Germinal center (tissue), 1 donor: ENCODE measurements at places on chromosomes 4 and X.

DNA sequence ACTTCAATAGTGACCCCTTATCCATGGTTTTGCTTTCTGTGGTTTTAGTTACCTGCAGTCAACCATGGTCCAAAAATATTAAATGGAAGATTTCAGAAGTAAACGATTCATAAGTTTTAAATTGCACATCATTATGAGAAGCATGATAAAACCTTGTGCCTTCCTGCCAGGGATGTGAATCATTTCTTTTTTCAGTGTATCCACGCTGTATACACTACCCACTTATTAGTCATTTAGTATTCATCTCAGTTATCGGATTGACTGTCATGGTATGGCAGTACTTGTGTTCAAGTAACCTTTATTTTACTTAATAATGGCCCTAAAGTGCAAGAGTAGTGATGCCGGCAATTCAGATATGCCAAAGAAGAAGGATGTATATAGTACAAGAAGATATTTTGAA lies 37.7 kb upstream of the TASL start:
- no peak for DNase-seq

GRCh38 chr4:167234316-167234881 lies at the start of gene SPOCK3:
SPOCK3 (minus strand) TSS chr4:167234494.
- peak; percentile 3 for DNase-seq

- DNase-seq: no peak
These were observed 1051.7 kb downstream of the C4orf33 start for GRCh38 chr4:130147641-130148040.

DNA sequence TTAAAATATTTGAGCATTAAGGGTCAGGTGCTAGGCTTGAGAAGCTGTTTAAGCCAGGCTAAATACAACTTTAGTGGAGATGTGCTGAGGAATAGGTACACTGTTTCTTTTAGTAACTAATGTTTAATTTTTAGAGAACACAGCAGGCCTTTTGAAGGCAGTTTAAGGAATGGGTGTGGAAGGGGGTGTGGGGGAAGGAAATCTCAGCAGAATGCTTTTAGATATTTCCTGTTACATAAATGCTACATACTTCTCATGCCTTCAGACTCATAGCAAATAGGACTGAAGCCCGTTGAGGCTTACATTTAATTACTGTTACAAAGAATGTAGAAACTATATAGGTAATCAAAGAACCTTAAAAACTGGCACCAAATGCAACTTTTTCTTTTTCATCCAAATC lies 66.3 kb downstream of the WWC2 start:
- no peak for DNase-seq

DNA sequence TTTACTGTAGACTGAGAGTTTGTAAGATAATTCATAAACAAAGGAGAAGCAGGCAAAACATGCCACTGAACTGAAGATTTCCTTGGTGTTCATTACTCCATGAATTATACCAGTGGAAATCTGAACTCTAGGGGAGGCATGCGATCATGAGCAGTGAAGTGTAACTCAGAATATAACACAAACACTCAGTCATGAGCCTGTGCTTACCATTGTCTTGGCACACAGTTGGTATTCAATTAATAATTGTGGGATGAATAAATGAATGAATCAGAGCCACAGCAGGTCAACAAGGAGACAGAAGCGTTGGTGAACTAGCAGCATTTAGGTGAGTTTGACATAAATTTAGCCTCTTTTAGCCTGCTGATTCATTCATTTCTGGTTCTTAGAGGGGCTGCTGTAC lies 263.5 kb upstream of the DKK2 start:
- no peak for DNase-seq

GRCh38 chr4:51918251-51918650 lies 75.3 kb downstream of the DCUN1D4 start:
- no peak for DNase-seq

DNA sequence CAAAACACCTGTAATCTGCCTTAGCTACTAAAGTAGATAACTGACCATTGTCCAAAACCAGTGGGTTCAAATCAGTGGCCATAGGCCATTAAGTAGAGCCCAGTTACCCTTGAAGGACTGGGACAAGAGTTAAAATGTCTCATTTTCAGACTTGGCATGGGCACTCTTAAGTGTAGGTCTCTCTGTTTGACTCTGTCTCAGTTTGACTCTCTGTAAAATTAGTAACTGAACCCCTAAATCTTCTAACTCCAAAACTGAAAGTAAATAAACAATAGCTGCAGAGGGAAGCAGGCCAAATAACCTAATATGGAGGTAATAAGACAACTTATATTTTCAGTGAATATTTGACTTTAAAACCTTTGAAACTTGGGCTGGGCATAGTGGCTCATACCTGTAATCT lies 89.1 kb downstream of the SLC16A2 start:
- no peak for DNase-seq

GRCh38 chr4:158962393-158962792 lies 140.5 kb upstream of the RAPGEF2 start:
- no peak for DNase-seq

GRCh38 chr4:126479709-126480108 lies 1153.0 kb upstream of the INTU start:
- no peak for DNase-seq

GRCh38 chr4:139815778-139816601 lies 150.4 kb downstream of the MGST2 start:
- DNase-seq: no peak

DNA sequence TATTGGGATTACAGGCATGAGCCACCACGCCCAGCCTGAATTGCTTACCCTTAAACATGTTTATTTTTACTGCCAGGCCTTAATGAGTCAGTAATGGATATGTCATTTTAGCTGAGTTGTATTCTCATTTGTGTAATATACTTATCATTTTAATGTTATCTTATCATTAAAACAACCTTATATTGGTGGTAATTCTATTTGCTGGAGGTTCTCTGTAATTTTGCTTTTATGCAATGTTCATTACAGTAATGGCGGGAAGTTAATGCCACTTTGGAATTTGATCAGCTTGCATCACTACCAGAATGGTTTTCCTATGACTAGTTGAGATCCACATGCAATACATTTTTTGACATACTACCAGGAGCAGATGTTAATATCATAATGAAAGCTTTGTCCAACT lies 6.3 kb upstream of the PGAM4 start:
- DNase-seq: no peak

DNA sequence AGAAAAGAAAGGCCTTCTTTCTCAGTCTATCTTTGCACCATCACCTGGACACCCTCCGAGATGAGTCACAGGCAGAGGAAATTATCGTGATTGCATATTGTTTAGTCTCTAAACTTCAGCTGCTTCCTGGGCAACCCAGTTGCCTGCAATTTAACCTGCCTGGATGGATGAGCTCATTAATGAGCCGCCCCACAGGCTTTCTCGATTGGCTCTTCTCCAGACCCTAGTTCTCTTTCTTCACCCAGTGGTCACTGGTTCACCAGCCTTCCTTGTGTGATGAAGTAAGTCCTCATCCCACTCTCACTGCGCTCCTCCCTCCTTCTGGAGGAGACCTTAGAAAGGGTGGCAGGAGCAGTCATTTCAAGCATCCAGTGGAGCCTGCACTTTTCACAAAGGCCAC lies 94.4 kb downstream of the SOWAHB start:
- no peak for DNase-seq

DNA sequence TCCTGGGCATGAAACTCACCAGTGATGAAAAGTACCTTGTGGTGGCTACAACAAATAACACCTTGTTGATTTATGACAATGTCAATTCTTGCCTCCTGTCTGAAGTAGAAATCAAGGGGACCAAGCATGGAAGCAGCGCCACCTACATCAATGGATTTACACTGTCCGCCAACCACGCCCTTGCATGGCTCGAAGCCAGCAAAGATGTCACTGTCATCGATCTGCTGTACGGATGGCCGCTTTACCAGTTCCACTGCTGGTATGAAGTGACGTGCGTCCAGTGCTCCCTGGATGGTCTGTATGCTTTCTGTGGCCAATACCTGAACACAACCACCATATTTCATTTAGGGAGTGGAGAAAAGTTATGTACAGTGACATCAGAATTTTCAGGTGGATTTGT lies 200.5 kb downstream of the NWD2 start:
- no peak for DNase-seq

DNA sequence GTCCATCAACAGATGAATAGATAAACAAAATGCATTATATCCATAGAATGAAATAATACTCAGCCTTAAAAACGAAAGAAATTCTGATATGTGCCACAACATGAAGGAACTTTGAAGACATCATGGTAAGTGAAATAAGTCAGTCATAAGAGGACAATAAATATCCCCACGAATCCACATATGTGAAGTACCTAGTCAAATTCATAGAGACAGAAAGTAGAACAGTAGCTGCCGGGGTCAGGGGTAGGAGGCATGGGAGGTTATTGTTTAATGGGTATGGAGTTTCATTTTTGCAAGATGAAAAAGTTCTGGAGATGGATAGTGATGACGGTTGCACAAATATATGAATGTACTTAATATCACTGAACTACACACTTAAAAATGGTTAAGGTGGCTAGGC lies 151.6 kb upstream of the MAP3K15 start:
- DNase-seq: no peak
